ENCODE measurements at places on chromosomes 3 and 15.

DNA sequence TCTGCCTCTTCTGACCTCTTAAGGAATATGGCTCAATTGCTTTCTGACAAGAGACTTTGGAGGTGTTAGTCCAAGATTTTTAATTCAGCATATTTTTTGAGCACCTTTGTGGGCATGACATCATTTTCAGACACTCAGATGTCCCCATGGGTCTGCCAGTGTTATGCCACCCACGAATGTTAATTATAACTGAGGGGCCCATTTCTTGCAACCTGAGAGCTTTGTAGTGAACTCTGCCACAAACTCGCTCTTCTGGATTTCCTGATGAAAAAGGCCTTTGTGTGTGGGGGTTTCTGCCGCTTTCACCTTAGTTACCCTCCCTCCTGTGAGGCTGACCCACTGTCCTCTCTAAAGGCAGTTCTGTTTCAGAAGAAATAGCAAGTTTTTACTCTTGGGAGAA lies 64.5 kb upstream of the CCR4 start:
- no peak for DNase-seq

- no peak for DNase-seq
Measured at GRCh38 chr15:72967397-72967796, 84.9 kb upstream of the NEO1 start.

GRCh38 chr15:51687565-51687964 lies 6.3 kb downstream of the SCG3 start:
- DNase-seq, result no peak

DNA sequence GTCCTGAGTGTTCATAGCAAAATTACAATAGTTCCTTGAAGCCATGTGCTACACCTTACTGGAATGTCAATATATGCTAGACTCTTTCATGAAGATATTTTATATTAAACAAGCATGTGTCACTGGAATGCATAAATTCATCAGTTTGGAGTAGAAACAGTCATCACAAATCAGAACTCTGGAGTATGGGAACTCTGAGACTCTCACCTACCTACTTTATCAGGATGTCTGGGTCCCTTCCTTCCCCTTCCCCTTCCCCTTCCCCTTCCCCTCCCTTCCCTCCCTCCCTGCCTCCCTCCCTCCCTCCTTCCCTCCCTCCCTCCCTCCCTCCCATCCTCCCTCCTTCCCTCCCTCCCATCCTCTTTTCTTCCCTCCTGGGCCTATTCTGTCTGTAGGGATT lies 144.7 kb upstream of the PEX5L start:
- no peak for DNase-seq

DNA sequence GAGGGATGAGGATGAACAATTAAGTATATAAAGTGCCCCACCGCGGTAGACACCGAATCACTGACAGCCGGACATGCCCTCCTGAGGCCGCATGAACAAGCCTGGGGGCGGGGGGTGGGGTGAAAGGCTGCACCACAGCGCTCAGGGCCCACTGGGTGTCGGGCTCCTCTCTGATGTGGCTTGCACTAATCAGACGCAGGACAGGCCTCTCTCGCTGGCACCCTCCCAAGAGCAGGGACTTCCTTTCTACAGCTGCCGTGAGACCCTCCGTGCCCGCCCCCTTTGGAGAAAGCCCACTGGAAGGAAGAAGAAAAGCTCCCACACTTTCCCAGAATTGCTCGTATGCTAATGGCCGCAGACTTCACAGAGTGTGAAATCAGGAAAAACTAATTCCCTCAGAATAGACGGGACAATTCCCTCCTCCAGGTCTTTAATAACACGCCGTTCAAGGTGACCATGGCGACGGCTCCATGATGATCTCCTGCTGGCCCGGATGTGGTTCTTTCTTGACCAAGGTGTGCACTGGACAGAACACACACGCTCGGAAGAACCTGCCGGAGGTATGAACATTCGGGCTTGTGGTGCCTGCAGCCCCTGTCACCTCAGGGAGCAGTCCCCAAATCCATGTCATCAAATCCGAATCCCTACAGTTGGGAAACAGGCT lies 32.0 kb downstream of the IQSEC1 start:
- no peak for DNase-seq

DNA sequence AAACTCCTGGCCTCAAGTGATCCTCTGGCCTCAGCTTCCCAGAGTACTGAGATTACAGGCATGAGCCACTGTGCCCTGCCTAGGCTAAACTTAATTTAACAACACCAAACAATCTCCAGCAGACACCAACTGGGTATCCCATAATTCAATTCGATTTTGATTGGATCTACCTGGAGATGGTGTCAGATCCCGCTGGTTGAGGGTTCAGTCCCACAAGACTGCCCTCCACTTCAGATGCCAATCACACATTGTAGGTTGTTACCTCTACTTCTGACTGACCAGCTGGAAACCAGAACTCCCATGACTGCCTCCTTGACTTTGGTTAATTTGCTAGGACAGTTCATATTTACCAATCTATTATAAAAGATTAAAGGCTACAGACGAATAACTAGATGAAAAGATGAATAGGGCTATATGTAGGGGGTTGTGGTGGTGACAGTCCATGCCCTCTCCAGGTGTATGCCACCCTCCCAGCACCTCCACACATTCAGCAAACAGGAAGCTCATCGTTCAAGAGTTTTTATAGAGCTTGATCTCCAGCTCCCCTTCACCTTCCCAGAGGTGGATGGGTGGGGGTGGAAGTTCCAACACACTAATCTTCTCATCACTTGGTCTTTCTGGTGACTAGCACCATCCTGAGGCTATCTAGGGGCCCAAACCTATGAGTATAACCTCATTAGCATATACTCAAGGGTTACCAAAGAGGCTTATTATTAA lies 9.3 kb downstream of the B2M start:
- DNase-seq, result no peak

- no peak for DNase-seq
Measured at GRCh38 chr3:195767792-195768191, 43.9 kb downstream of the MUC4 start.

DNA sequence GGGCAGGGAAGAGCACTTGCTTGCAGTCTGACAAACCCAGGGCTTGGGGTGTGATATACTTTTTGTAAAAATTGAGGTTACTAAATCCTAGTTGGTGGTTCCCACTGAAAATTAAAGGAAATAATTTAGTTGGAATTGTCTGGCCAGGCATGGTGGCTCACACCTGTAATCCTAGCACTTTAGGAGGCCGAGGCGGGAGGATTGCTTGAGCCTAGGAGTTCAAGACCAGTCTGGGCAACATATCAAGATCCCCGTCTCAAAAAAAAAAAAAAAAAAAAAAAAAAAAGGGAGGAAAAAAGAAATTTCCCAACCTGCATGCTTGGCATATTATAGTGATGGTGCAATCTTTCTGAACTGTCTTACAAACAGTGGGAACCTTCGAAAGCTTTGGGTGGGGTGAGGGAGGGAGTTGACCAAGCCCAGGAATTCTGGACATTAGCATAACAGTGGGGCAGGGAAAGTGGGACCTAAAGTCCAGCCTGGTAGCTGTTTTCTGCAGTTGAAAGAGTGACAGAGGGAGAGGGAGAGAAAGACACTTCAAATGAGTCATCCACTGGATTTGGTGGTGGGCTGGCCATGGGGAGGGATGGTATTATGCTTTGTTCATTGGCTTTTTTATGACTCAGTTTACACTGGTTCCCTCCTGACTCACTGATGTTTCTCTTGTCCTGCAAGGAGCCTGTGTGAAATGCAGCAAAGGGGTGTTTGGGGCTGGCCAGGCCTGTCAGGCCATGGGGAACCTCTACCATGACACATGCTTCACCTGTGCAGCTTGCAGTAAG lies 41.1 kb downstream of the LIMD1 start:
- DNase-seq, result no peak

- peak; percentile 14 for DNase-seq
Measured at GRCh38 chr15:52139599-52140462, 27.3 kb upstream of the BCL2L10 start.

DNA sequence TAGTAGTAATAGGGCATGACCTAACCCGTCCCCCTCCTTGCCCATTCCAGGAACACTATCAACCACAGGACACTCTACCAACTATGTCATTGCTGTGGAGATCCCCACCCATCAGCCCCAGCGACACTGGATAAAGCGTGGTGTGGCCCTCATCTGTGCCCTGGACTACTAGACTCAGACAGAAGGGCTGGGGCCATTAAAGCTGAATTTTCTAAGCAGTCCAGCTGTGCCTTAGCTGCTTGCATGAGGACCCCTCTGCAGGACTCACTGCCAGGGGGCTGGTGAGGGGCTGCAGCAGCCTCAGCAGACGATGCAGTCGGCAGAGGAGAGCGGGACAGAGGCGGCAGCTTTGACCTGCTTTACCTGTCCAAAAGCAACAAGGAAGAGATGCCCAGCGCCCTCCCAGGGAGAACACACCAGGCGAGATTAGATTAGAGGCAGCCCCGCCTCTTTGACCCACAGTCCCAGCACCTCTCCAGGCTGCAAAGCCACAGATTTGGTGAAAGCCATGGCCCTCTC lies 44.6 kb downstream of the SEMA3G start:
- DNase-seq, result no peak

DNA sequence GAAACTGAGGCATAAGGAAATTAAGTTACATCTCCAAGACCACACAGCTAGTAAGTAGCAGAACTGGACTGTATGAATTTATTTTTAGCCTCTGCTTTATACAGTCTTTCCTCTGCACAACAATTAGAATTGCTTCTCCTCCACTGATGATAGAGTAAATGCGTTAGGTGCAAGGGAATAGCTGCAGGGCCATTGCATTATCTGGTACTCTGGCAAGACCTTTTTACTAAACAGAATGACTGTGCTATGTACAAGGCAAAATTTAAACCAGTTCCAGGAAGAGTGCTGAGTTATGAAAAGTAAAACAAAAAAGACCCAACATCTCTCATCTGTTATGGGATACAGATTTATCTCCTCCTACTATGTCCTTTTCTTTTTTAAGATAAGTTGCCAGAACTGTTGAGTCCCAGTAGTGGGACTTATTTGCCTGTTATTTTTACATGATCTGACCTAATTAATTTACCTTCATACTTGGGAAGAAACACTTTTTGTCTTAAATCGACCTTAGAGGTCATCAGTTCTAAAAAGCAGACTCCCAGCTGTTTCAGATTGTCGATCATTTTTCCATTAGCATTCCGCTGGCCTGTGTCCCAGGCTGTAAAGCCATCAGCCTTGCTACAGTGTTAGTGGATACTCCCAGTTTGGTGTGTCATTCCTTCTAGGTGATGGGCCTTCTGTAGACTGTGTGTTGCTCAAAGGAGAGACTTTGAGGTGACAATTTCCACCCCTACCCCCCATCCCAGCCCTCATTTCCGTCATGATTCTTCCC lies 147.5 kb upstream of the NUDT16 start:
- no peak for DNase-seq

GRCh38 chr3:12963231-12963896 lies 109.9 kb downstream of the IQSEC1 start:
- no peak for DNase-seq

DNA sequence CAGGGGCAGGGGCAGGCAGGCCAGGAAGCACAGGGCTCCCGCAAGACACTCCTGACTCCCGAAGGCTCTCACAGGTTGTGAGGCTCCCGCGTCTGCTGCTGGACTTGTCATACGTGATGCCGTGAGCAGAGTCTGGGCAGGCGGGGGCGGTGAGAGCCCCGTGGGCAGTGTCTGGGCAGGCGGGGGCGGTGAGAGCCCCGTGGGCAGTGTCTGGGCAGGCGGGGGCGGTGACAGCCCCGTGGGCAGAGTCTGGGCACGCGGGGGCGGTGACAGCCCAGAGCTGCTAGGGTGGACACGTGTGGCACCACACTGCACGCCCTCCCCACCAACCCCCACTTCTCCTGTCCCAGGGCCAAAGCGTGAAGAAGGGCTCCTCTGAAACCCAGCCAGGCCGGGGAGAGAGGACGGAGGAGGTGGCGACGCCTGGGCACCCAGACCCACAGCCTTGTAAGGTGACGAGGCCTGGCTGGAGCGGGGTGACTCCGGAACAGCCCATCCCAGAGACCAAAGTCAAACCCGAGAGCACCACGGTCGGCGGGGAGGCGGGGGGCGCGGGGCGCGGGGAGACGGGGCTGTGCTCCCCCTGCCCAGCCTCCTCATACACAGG lies 35.0 kb downstream of the TNK2 start:
- DNase-seq, result no peak

- no peak for DNase-seq
Measured at GRCh38 chr3:35383719-35384555, 255.4 kb upstream of the ARPP21 start.

- DNase-seq, result no peak
Measured at GRCh38 chr3:10189557-10190354, 25.0 kb downstream of the IRAK2 start.

DNA sequence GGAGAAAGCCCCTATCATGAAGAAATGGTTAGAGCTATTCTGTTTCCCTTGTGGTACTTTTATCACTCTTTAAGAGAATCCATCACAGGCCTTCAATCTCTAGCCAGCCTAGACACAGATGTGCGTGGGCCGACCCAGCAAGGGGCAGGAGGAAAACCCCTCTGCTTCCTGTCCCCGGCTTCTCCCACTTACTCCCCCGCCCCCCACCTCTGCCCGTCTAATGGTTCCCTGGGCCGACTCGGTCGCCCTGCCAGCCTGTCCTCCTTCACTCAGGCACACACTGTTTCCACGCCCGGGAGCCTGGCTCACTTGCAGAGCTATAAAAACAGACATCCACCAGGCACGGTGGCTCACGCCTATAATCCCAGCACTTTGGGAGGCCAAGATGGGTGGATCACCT lies 58.3 kb upstream of the TFRC start:
- DNase-seq, result no peak

DNA sequence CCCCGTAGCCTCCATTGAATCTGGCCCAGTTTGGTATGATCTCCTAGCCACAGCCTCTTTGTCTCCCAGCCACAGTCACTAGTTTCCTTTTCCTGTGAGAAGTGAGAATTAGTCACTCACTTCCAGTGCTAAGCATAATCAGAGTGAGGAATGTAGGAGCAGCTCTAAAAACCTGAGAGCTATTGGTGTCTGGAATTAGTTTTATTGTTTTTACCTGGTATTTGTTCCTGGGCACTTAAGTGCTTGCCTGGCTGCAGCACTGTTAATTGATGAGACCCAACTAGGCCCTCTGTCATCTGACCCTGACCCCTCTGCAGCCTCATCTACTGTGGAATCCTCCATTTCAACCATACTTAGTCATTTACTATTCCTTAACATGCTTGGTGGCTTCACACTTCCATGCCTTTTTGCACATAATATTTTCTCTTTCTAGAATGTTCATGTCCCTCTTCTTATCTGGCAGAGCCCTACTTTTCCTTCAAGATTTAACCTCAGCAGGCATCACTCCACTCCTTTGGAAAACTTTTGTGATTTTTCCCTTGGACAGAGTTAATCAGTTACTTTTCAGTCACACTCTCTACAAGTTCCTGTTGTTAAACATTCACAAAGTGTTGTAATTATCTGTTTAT lies 48.8 kb downstream of the PDE8A start:
- no peak for DNase-seq

DNA sequence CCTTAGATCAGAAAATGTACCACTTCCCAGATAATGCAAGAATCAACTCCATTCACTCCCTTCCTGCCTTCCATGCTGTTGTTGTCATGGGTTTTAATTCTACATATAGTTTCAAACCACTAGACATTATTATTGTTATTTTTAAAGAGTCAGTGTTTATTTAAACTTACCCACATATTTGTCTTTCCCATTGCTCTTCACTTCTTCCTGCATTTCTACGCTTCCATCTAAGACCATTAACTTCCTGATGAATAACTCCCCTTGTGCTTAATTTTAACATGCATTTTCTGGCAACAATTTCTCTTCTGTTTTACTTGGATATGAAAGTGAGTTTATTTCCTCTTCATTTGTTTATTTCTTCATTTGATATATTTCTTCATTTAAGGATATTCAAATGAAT lies 127.1 kb upstream of the FHIT start:
- DNase-seq, result no peak
